ENCODE measurements at places on chromosomes 7 and 10.

- no peak for DNase-seq
Measured at GRCh38 chr10:50392966-50393718, 141.8 kb upstream of the ASAH2 start.

DNA sequence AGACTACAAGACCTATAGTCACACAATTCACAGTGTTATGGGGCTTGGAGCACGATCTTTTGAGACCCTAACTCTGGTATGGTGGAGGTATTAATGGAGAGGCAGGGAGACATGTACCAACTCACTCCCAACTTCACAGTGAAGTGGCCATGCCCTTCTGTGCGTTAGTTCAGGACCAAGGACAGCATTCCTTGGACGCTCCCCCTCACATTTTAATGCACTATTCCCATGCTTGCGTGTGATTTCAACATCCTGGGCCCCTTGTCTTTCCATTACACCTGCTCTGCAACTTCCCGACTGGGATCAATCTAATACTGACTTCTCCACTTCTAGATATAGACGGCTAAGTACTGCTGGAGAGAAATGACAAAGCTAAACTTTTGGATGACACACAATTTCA is 72.7 kb downstream of the PLCE1 start:
- no peak for DNase-seq

- DNase-seq = no peak
Measured at GRCh38 chr10:114544045-114544659, 113.9 kb downstream of the ABLIM1 start.

DNA sequence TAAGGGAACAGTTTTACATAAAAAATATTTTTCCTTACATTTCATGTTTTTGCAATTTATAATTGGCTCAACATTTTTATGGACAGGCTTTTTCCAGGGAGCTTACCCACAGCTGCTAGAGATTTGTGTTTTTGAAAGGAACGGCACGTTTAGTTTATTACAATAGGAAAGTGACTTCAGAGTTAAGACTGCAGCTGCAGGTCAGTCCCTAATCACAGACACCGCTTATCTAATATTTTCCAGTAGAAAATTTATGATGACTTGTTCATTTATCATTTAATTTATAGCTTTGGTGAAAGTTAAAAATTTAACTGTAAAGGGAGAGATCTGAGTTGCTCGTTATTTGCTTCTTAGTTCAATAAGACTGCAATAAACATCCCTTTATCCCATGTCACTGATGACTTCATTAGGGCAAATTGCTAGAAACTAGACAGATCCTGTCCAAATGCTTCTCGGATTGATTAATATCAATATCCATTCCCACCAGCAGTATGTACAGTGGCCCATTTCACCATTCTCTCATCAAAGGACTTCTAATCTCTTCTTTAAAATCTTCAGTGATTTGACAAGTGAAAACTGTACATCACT is 97.0 kb upstream of the ODAD2 start:
- DNase-seq = no peak

DNA sequence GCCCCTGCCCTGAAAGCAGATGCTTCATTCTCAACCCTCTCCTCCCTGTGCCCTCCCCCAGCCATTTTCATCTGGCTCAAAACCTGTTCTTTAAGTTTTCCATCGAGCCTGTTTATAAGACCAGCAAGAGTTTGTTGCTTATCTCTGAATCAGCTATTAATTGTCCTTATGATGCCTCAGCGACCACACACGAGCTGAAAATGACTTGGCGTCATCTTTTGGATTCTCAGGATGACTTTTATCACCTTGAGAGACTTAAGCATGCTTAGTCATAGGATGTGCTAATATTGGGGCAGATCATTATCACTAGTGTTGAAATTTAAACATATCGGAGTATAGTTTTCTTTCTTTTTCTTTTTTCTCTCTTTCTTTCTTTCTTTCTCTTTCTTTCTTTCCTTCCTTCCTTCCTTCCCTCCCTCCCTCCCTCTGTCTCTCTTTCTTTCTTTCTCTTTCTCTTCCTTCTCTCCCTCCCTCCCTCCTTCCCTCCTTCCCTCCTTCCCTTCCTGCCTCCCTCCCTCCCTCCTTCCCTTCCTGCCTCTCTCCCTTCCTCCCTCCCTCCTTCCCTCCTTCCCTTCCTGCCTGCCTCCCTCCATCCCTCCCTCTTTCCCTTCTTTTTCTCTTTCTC is 184.5 kb downstream of the PHTF2 start:
- no peak for DNase-seq

- DNase-seq = no peak
Measured at GRCh38 chr7:106870983-106871410, 5.9 kb downstream of the PIK3CG start.

- DNase-seq = no peak
Measured at GRCh38 chr7:15648461-15648961, 38.0 kb downstream of the MEOX2 start.
